ENCODE measurements at places on chromosomes 11 and 22. TPM values are rescaled to one million over a fixed set of nuclear protein-coding genes. Genes with fewer than 3 reads are reported as not detected.

DNA sequence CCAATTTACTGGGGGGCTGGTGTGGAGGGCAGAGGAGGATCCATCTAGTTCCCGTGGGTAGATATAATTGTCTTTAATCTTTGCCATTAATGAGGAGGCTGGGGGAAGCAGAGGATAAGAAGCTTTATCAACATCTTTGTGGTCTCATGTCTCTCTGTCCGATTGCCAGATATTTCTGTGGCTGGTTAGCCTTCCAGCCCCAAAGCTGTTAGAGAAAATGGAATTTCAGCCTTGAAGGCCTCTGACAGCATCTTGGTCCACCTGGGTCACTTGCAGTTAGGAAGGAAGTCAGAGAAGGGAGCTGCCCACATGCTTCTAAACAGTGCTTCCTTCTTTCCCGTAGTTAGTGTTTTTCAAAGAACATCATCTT lies 56.9 kb downstream of the ABTB2 start:
- no peak for DNase-seq

LUZP2 gene
- total RNA-seq, result not detected

CDCA5 gene
- total RNA-seq, result 0.08 TPM

- no peak for DNase-seq
These were observed 134.8 kb downstream of the DSCAML1 start for GRCh38 chr11:117662255-117662654.

- no peak for DNase-seq
These were observed 5.9 kb upstream of the SYCE3 start for GRCh38 chr22:50568626-50569025.

Data from pancreas (tissue), 10 donors.